ENCODE measurements at places on chromosomes 5 and 9.
A peak's percentile ranks its signal among the peaks of the same experiment; 100 is the strongest.

DNA sequence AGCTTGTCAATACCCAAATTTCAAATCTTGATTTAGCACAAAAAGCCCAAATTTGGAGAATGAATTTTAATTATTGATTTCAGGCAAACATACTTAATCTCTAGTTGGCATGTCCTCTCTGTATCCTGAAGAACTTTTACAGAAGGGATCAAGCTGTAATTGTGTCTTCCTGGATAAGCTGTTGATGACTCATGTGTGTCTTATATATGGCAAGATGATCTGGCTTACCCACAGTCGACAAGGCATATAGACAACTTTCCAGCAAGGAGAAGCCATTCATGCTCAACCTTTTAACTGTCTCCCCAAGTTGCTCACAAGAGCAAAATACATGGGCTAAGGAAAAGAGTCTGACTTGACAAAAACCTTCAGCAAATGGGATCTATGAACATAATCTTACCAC, 112.5 kb upstream of the SLCO6A1 start:
- no peak for DNase-seq

- DNase-seq: no peak
Measured at GRCh38 chr5:143427122-143427735, 23.7 kb upstream of the NR3C1 start.

- no peak for DNase-seq
Measured at GRCh38 chr9:96156171-96156974, 145.6 kb downstream of the HSD17B3 start.

- DNase-seq: peak; percentile 67
Measured at GRCh38 chr9:136543830-136544547, 1.9 kb downstream of the NOTCH1 start.

DNA sequence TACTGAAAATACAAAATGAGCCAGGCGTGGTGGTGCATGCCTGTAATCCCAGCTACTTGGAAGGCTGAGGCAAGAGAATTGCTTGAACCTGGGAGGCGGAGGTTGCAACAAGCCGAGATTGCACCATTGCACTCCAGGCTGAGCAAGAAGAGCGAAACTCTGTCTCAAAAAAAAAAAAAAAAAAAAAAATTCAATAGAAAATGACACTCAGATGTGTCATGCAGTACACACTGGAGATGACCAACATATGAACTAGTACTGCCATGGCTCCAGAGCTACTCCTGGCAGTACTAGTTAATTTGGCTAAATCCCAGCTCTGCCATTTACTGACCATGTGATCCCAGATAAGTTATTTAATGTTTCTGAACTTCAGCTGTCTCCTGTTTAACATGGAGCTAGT, 7.3 kb downstream of the ATOX1 start:
- no peak for DNase-seq

GRCh38 chr5:63962279-63962678, at the start of gene HTR1A:
Gene HTR1A, minus strand, starts transcription at chr5:63962445. Its CDS starts 726 bp downstream, at chr5:63961719.
- DNase-seq: no peak

DNA sequence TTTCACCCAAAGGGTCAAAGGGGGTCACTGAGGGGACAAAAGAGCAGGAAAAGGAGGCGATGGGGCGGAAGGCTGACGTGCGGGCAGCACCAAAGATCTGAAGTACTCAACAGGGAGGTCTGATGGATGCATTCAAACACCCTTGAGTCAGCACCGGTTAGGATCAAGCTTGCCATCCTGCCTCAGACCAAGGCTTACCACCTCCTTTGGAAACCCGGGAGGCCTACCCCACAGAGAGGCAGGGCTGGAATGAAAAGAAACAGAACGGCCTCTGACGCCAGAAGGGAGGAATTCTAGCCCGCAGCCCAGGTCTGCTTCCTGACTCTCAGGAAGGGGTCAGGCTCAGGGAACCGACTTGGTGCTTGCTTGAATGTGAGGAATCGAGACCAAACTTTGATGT, 125.6 kb downstream of the PAPPA start:
- peak; percentile 34 for DNase-seq

- DNase-seq: no peak
Measured at GRCh38 chr9:128253140-128253990, 22.4 kb downstream of the GOLGA2 start.

DNA sequence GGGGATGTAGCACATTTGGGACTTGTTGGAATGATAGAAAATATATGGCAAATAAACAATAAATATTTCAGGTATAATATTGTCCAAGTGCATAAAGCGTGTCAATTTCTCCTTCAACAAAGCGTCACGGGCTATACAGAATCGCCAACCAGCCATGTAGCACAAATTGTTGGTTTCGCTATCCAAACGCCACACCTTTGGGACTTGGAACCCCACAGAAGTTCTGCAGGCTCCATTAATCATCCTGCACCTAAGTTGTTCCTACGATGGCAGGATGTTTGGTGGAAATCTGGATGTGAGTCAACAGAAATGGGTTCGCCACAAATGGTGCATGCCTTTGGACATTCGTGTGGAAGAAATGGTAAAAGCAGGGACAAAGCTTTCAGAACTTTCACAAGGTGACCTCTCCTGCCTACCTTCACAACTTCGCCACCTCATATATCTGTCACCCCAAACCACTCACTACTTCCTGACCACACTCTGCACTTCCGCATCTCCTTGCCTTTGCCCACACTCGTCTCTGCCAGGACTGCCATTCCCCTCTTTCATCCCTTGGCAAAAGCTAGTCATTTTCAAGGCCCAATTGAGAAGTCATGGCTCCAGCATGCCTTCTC, 95.7 kb downstream of the LHFPL2 start:
- no peak for DNase-seq

DNA sequence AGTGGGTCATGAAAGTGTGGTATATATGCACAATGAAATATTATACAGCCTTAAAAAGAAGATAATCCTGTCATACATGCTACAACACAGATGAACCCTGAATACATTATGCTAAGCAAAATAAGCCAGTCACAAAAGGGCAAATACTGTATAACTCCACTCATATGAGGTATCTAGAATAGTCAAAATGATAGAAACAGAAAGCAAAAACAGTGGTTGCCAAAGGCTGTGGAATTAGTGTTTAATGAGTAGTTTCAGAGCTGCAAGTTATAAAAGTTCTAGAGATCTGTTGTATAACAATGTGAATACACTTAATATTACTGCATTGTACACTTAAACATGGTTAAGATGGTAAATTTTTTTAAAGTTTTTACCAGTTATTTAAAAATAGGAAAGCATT, 135.0 kb downstream of the OXCT1 start:
- no peak for DNase-seq

- peak; percentile 95 for DNase-seq
Measured at GRCh38 chr9:120730654-120731514, 16.6 kb upstream of the MEGF9 start.

DNA sequence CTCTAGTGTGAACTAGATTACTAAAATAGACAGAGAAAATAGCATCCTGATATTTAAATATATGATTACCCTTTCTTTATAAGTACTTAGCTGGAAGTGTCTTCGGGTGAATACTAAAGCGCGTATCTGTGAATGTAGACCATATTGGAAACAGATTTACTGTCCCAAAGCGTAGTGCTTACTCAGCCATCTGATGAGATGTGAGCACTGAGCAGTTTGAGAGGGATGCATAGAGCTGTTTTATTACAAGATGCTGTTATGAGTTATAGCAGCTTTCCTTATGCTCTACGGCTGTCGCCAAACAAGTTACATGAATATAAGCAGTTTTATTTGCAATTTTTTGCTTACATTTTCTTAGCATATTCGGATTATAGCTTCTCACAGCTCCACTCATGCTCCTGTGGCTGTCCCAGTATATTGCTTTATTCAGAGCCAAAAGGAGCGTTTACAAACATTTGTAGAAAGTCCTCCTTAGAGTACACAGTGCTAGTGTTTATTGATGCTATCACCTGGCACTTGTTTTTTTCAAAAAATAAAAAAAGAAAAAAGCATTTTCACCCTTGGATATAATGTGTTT, 981.4 kb upstream of the WWC1 start:
- no peak for DNase-seq

DNA sequence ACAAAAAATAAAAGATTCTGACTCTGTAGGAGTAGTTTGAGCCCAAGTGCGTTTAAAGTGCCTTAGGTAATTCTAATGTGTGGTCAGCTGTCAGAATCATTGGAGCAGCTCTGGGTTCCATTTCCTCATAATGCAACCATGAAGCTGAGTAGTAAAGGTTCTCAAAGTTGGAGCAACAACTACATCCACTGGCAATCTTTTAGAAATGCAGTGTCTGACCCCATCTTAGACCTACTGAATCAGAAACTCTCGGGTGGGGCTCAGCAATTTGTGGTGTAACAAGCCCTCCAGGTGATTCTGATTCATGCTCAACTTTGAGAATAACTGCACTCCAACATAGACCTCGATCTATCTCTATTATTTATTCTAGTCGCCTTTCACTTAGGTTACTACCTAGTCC, 7.6 kb upstream of the ALDH1A1 start:
- DNase-seq: no peak

GRCh38 chr5:149153193-149153750, 12.0 kb downstream of the ABLIM3 start:
- DNase-seq: no peak

DNA sequence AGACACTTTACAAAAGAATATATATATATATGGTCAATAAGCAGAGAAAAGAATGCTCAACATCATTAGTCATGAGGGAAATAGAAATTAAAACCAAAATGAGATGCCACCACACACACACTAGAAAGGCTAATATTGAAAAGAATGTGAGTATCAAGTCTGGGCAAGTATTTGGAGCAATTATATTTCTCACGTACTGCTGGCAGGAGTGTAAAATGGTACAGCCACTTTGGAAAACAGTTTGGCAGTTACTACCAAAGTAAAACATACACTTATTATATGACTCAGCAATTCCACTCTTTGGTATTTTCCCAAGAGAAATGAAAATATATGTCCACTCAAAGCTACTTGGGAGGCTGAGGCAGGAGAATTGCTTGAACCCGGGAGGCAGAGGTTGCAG, 29.8 kb downstream of the NEUROG1 start:
- DNase-seq: no peak

- peak; percentile 64 for DNase-seq
Measured at GRCh38 chr9:15735083-15735857, 182.4 kb downstream of the CCDC171 start.

DNA sequence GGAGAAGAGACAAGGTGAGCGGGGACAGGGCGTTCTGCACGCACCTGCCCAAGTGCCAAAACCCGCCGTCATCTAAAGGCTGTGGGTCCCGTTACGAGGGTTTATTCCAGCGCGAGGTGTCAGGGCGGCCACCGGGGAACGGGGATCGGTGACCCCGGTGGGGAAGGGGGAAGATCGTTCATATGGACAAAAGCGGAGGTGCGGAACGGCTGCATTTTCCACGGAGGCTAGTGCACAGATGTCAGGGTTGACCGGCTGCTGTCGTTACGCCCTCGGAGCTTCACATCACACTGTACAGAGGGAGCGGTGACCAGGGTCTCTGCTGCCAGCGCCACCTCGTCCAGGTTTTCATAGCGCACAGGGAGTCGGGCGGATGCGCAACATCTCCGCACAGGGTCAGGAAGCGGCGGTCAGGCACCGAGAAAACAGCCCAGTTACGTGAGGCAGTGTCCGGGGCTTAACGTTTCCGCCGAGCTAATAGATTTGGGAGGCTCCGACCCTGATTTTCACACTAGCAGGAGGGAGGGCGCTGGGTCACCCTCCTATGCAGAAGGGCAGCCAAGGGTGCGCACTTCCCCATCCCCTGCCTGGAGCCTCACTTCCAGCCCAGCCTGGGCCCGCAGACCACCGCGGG, 13.5 kb downstream of the BTNL9 start:
- no peak for DNase-seq

DNA sequence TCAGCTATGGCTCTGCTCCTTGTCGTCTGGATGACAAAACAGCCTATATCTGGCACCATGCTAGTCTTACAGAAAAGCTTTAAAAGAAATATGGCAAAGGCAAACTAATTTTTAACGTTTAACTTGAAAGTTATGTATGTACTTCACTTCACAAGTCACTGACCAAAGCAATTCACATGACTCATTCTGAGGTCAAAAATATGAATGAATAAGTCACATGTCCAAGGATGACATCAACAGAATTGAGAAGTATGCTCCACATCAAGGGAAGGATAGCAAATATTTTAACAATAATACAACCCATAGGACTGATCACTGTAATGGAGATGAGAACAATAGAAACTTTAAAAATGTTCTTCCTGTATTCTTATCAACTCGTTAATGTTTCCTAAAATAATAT, 1072.6 kb upstream of the NUDT12 start:
- no peak for DNase-seq

- DNase-seq: no peak
Measured at GRCh38 chr5:110925398-110925797, 146.1 kb upstream of the TSLP start.

Measured in dermis blood vessel endothelial cell (primary cell).